Midbrain (tissue), 1 donor: ENCODE measurements at places on chromosomes 1 and 21.

DNA sequence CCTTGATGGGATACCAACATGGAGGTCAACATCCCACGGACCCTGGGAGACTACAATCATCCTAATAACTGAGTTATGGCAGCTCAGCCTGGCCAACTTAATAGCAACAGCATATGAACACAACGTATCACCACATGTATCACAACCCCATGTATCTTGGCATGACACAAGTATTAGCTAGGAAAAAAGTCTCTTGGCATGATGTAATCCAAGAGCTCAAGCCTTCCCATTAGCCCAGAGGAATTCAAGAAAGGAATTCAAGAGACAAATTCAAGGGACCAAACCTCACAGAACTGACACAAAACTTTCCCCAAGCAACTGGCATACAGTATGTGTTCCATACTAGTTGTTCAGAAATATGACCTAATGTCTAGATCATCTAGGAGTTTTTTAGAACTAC is 100.9 kb upstream of the HMGB4 start:
- DNase-seq, result no peak

GRCh38 chr1:177627148-177627910 is 342.5 kb downstream of the SEC16B start:
- no peak for DNase-seq

DNA sequence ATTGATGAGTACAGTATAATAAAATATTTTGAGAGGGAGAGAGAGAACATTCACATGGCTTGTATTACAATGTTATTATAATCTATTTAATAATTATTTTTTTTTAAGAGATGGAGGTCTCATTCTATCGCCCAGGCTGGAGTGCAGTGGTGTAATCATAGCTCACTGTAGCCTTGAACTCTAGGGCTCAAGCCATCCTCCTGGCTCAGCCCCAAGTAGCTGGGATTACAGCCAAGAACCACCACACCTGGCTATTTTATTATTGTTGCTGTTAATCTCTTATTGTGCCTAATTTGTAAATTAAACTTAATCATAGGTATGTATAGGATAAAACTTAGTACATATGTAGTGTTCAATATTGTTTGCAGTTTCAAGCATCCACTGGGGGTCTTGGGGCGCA is 57.8 kb downstream of the HS2ST1 start:
- no peak for DNase-seq

- DNase-seq, result no peak
These were observed 2.8 kb upstream of the ECE1 start for GRCh38 chr1:21292984-21293536.

DNA sequence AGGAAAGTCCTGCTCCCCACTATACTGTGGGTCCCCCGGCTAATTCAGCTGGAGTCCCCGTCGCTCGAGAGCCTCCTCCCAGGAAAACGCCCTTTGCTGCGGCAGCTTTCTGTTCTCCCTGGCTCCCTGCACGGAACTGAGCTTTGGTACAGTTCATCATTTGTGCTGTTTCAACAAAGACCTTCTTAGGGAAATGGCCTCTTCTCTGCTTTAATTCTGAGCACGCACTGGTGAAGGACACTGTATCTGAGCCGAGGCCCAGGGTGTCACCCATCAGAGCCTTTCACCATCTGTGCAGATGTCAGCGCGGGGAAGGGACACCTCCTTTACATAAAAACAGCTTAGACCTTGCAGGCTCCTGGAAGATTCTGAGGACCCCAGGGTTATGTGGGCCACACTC is 13.5 kb upstream of the PEX10 start:
- peak; percentile 46 for DNase-seq

DNA sequence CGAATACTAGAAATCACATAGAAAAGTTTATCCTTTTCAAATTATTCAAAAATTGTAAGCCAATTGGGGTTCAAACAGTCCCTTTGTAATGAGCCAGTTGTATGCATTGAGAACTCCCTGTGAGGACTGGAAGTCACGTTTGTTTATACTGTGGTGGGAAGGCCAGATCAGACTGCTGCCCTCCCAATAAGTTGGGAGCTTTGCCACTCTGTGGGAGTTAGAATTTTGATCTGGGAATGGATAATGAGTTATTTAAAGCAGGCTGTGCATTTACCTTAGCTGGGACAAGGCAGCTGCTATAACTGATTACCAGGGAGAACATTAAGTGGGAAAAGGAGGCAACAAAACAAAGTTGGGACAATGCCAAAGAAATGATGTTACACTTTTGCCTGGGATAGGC is 178.8 kb downstream of the SDCCAG8 start:
- DNase-seq, result no peak

- no peak for DNase-seq
These were observed 12.2 kb downstream of the FCRLB start for GRCh38 chr1:161733526-161733925.

DNA sequence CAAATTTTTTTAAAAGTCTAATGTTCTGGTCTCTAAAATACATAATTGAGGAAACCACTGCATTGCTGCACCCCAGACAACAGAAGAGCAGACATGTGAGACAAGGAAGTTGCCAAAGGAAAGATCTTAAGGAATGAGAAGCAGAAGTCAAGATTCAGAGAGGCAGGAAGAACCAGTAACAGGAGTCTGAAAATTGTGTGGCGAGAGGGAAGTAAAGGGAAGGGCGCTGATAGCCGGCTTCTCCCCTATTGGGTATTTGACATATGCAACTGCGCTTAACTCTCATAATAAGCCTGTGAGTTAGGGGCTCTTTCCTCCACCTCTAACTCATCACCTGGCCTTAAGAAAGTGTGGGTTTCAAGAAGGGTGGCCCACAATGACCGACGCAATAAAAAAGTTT is 21.9 kb upstream of the KIF14 start:
- no peak for DNase-seq

DNA sequence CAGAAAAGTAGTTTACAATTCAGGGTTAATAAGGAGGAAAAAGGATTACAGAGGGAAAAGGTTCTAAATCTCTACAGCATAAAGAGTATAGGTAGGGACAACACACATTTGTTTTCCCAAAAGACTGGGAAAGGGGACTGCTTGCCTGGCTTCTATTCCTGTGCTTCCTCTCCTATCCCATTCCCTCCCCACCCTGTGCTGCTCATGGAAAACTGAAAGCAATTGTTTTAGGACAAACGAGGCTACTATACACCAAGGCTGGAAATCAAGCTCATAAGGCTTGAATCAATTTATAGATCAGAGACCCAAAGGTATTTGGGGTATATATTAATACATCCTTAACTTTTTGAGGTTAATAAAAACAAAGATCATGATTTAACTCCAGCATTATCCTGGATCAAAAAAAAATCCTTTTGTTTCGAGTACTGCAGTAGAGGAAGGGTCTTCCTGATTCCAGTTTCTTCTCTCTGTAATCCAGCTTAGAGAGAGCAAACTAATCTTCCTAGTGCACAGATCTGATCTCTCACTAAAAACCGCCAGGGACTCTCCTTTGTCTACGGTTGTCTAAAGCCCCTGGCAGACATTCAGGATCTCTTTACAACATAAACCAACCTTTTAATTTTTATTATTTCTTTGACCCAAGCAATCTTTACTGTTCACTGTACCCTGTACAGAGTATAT is 37.4 kb upstream of the A3GALT2 start:
- DNase-seq, result peak; percentile 62

DNA sequence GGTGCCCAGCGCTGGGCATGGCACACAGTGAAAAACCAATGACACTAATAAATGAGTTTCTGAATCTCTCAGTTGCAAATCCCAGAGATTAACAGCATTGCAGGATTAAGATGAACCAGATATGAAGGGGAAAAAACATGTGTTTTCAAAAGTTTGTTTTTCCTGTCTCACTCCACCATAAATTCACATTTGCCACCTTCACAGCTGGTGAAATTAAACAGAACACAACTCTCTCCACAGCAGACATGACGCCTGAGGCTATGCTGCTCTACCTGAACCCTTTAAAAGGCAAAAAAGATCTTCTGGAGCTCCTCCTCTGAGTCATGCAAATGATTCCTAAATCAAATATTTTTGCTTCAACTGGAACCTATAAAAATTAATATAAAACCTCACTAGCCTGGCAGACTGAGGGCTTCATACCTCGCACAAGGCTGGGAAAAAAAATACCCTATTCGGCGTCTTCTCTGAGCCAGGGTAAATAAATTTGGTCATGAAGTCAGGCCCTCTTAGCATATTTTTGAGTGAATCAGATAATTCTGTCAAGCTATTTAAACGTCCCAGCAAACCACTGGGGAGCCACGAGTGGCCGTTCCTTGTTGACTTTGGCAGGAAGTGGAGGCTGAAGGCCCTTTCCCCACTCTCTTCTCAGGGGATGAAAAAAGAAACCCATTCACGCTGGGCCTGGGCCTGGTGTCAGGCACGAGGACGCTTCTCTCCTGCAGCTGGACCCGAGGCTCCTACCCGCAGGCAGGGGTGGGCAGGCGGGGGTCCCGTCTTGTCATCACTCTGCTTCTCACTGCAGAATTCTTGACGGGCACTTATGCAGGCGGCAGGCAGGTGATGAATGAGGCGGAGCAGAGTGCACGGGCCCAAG is 53.0 kb downstream of the DMRTB1 start:
- no peak for DNase-seq

DNA sequence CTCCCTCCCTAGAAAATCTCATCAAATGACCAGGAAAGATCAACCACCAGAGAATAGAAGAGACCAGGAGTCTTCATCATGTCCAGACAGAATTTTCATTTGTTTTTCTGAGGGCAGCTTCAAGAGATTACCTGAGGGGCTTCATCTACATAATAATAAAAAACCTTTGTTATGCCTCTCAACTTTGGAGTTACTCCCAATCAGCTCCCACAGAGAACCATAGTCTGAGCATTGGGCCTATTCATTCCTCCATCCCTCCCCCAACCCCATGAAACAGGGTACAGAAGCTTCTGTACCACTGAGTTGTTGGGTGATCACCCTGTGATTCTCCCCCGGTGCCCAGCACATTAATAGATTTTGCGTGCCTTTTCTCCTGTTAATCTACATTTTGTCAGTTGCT is 53.3 kb upstream of the PRRC2C start:
- no peak for DNase-seq

- DNase-seq, result no peak
These were observed 98.0 kb upstream of the BCAR3 start for GRCh38 chr1:93779540-93780165.

GRCh38 chr1:25806418-25806817 is 6.4 kb downstream of the SELENON start:
- DNase-seq, result no peak

GRCh38 chr1:168518813-168519212 is 25.0 kb downstream of the XCL2 start:
- DNase-seq, result no peak

- no peak for DNase-seq
These were observed 35.1 kb upstream of the EYA3 start for GRCh38 chr1:28123461-28123961.

- DNase-seq, result no peak
These were observed 258.7 kb downstream of the AGBL4 start for GRCh38 chr1:49765034-49765433.

DNA sequence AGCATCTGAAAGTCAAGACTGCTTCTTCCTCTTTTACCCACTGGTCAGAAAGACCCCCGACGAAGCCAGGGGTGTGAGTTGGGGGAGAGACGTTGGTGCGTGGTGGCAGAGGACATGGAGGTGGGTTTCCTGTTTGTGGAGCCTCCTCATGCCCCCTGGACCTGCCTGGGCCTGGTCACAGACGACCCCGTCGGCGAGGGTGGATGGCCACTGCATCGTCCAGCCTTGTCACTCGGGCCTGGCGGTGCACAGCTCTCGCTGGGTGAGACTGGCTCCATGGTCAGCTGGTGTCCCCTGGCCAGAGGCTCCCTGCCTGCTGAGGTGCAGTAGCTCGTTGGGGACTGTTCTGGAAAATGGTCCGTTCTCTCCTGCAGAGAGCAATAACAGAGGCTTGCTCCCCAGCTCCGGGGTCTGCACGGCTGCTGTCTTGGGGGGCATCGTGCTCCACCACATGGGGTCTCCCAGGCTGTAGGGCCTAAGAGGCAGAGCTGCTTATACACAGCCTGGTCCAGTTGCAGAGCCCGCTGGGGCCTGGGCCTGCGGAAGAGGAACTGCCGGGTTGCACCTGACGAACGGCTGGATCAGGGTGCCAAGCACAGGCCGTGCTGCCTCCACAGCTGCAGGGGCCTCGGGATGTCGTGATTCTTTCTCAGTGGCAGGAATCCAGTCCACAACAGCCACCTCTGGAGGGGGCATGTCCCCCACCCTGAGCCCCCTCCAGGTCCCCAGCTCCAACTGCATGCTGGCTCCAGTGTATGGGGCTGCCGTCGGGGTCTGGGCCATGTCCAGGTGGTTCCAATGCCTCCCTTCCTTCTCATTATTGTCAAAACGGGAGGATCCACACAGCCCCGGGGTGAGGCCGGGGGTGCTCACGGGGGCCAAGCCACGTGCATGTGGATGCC is 18.0 kb upstream of the ACTRT2 start:
- DNase-seq, result no peak

- no peak for DNase-seq
These were observed 54.2 kb upstream of the BCL9 start for GRCh38 chr1:147486876-147487656.

DNA sequence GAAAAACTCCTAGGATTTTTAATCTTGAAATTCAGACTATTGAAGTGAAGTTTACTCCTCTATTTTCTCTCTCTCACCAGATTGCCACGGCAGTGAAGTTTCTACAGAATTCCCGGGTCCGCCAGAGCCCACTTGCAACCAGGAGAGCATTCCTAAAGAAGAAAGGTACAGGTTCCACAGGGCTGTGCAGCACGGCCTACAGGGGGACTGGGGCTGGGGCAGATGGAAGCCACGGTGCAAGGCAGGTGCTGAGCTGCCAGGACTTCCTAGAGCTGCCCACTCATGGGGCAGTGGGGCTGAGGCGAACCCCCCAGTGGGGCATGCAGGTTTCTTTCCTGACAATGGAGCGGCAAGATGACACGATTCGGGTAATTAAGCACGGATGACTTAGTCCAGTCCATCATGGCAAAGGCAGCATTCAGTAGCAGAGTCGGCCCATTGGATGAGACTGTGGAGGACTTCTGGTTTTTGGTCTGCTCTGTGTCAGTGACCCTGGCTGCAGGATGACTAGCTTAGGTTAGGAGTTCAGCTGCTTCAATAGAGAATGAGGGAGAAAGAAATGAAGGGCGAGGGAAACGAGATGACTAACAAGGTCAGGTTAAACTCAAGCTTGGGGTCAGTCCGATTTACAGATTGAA is 61.5 kb downstream of the PEX14 start:
- DNase-seq, result no peak

GRCh38 chr1:163570071-163570470 is 248.3 kb downstream of the NUF2 start:
- DNase-seq, result no peak

GRCh38 chr1:14215151-14215550 is 383.3 kb upstream of the KAZN start:
- DNase-seq, result no peak

- DNase-seq, result no peak
These were observed 40.2 kb downstream of the HSPG2 start for GRCh38 chr1:21896652-21897532.

GRCh38 chr1:90993245-90993644 is 28.6 kb downstream of the ZNF644 start:
- no peak for DNase-seq

- DNase-seq, result no peak
These were observed 1.5 kb downstream of the HIPK1 start for GRCh38 chr1:113930499-113931161.
